ENCODE measurements at places on chromosomes 2 and 18.

GRCh38 chr2:75146606-75147332 lies 52.6 kb downstream of the TACR1 start:
- peak; percentile 92 for DNase-seq

DNA sequence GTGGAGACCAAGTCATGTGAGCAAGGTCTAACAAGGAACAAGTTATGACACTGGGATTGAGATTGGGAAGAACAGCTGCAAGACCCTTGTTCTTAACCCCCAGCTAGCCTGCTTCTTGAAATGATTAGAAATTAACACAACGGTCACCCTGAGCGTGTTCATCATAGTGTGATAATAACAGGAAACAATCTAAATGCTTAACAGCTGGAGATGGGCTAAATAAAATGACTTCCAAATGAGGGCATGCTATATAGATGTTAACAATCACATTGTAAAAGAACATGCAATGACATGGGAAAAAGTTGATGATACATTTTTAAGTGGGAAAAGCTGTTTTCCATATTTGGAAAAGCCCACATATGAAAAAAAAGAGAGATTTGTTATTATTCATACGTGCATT lies 47.6 kb downstream of the RPL37A start:
- peak; percentile 45 for DNase-seq

DNA sequence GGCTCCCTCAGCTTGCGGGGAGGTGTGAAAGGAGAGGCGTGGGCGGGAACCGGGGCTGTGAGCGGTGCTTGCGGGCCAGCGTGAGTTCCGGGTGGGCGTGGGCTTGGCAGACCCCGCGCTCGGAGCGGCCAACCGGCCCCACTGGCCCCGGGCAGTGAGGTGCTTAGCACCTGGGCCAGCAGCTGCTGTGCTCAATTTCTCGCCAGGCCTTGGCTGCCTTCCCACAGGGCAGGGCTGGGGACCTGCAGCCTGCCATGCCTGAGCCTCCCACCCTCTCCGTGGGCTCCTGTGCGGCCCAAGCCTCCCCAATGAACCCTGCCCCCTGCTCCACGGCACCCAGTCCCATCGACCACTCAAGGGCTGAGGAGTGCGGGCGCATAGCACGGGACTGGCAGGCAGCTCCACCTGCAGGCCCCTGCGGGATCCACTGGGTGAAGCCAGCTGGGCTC lies 48.2 kb downstream of the RNF138 start:
- DNase-seq, result no peak

DNA sequence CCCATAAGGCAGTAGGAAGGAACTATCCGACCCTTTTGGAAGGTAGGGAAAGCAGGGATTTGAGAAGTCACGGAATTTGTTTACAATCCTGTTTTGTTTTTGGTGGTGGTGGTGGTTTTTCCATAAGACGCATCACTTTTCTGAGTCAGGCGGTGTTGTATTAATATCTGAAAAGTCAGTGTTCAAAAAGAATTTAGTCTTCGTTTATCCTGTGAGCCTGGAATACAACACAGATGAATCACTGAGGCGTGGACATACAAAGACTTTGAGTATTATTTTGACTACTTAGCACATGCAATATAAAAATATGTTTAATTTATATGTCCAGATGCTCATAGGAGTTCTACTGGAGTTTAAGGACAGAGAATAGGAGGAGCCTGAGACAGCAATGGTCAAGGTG lies 785 bp downstream of the ZNF892 start:
- DNase-seq, result peak; percentile 13

- no peak for DNase-seq
These were observed 102.7 kb downstream of the ZNF516 start for GRCh38 chr18:76392349-76392748.

DNA sequence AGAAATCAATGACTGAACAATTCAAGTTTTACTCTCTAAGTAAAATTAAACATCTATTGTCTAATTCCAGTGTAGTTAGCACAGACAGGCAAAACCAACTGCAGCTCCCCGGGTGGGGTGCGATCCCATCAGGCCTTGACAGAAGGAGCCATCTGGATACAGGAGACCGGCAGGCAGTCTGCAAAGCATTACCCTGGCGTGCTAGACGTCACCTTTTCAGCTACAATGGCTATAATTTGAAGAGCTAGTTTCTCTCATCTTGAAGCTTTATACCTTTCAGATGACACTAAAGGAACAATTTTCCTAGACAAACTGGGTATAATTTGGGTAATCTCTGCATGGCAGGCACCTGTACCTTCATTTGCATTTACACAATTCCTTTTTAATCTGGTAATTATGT lies 761.5 kb upstream of the SOX11 start:
- no peak for DNase-seq

DNA sequence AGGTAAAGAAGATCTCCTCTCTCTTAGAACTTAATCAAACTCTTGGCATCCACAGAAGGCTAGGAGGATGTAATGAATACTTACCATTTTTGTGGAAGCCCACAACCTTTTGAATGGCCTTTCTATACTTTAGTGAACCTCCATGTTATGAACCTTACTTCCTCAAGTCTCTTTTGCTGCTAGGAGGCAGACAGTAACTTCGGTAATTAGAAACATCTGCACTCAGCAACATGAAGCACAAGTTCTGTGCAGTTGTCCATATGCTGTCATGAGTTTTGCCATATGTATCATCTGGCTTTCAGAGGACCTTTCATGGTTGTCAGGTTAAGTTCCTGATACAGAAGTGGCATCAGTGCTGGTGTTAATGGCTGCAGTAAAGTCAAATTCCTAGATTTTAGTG lies 50.4 kb downstream of the PDK1 start:
- DNase-seq, result peak; percentile 77

DNA sequence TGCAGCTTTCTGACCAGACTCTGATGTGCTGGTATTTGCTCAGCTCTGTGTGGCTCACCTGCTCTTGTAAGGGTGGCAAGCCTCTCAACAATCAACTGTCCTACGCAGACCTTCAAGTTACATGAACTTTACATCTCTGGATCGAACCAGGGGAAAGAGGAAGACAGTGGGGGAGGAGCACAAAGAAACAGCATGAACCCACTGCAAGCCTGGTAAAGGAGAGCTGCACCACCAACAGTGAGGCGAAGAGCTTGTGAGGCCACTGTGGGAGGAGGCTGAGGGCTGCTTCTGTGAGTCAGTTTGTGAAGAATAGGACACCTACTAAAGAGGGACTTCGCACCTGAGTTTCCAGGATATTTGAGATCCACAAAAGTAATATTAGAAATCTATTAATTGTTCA lies 18.8 kb upstream of the FAM110C start:
- DNase-seq, result no peak

- no peak for DNase-seq
These were observed 14.8 kb downstream of the FAM237A start for GRCh38 chr2:206657087-206657486.

- DNase-seq, result no peak
These were observed 38.2 kb downstream of the PLEKHM3 start for GRCh38 chr2:207987025-207987716.

- no peak for DNase-seq
These were observed 14.2 kb downstream of the GPATCH11 start for GRCh38 chr2:37098416-37099118.

GRCh38 chr2:203804764-203805485 lies 62.6 kb upstream of the CTLA4 start:
- DNase-seq, result peak; percentile 49

- DNase-seq, result no peak
These were observed 640.4 kb downstream of the NR4A2 start for GRCh38 chr2:155692106-155692505.

DNA sequence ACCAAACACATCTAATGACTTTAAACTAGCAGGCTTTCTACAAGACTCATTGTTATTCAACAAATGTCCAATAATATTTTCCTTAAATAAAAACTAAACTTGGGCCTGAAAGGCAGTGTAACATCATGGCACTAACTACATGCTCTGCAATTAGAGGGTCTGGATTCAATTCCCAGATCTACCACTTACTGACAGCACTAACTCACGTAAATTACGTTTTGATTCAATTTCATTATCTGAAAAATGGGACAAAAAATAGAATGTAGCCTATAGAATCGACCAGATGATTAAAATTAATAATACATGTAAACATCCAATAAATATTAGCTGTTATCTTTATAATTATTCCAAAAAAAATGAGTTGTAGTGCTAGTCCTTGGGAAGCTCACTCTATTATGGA lies 98.0 kb upstream of the DDX18 start:
- no peak for DNase-seq

GRCh38 chr2:5694306-5694705 lies 2.1 kb downstream of the SOX11 start:
- no peak for DNase-seq

DNA sequence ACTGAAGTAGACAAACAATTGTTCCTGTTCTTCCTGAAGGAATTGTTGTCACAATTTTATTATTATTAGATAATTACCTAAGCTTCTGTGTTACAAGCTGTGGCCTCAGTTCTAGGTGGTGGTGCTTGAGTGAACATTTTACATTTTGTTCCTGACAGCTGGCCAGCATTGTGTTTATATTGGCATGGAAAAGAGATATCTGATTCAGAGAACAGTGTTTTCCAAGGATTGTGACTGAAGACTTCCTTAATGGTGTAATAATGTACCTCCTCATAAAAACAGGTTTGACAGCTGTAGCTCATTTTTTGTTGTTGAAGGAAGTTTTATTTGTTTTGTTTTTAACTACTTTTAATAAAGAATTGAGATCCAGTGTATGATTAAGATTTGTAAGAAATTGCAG lies 95.2 kb downstream of the EPB41L5 start:
- peak; percentile 56 for DNase-seq

DNA sequence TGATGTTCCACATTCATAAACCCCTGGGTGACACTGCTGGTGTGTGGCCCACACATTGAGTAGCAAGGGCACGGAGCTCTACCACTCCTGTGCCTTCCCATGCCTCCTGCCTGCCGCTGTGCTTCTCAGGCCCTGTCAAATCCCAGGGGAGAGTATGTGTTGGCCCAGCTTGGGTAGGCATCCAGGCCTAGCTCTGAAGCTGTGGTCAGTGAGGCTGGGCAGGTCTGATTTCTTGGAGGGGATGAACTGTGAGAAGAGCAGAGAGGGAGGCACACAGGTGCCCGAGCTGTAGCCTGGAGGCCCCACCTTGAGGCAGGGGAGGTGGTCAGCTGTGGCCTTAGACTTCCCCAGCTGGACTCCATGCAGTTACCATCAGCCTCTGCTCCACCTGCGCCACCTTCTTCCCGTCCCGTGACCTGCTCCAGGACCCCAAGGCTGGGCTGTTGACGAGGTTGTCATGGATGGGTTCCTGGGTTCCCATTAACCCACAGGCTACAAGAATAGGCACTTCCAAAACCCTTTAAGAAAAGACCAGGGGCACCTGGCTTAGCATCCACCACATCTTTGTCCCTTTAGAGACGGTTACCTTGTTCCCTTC lies 23.6 kb downstream of the MCFD2 start:
- DNase-seq, result no peak

DNA sequence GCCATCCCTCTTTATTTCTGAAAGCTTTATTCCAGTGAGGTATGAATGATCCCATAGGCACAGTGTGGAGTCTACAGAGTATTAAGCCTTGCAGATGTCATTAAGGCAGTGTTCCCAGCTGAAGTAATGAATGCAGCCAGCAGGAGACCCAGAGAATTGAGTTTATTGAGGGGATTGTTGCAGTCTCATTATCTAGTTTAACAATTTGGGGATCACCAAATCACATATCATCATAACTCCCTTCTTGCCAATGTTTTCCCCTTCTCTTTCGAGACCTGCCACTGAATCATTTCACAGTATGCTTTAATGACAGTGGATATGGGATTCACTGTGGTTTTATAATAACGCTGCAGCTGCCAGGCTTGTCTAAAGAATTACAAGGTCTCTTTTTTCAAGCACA lies 249.3 kb upstream of the FSHR start:
- DNase-seq, result no peak

GRCh38 chr2:235066490-235066889 lies 114.7 kb downstream of the SH3BP4 start:
- no peak for DNase-seq

- DNase-seq, result no peak
These were observed 344.7 kb upstream of the TCF4 start for GRCh38 chr18:55932675-55933074.

- DNase-seq, result no peak
These were observed 83.7 kb upstream of the L3MBTL4 start for GRCh38 chr18:6498289-6498856.

DNA sequence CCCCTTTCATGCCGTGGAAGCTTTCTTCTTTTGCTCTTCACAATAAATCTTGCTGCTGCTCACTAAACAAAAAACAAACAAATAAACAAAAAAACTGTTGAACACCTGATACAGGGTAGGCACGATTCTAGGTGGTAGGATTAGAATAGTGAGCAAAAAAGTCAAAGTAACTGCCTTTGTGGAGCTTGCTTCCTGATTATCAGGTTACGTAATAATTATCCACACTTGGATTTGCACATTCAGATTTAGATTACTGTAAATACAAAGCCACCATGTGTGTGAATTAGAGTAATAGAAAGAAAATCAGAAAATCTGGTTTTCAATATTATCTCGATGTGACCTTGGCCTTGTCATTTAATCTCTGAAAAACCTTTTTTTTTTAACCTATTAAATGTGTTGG lies 307.1 kb downstream of the NRXN1 start:
- no peak for DNase-seq

- no peak for DNase-seq
These were observed 61.7 kb upstream of the DTNA start for GRCh38 chr18:34648269-34648985.

GRCh38 chr2:60119778-60120177 lies 433.7 kb downstream of the BCL11A start:
- DNase-seq, result no peak

DNA sequence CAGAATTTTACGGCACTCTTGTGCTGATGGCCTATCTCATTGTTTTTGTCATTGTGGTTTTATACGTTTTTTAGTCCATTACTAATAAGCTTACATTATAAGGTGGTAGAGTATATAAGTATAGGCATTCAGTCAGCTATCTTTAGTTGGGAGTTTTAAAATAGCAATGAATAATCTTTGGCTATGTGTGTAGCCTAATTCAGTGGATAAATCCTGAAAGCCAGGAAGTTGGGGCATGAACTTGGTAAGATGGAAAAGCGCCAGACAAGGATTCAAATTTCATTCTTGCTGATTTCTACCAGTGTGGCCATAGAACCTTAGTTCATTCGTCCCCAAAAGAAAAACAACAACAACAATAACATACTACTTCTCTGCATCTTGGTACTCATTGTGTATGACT lies 31.2 kb downstream of the EPC2 start:
- peak; percentile 25 for DNase-seq

DNA sequence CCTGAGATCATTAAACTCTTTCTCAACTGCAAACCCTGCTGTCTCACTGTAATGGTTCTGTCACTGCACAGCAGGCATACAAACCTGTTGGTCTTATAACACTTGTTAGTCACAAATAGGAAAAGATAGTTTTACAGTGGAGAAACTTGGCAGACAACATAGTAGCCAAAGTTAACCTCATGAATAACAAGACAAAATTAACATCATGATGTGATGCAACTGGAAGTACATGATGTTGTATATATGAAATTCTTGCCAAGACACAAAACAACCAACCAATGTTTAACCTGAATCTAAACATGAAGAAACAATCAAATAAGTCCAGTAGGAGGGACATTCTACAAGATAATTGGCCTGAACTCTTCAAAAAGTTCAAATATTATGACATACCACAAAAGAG lies 189.3 kb downstream of the RNF152 start:
- peak; percentile 84 for DNase-seq

Data from AG10803 (cell line).